ENCODE measurements at places on chromosomes 1 and 21.

DNA sequence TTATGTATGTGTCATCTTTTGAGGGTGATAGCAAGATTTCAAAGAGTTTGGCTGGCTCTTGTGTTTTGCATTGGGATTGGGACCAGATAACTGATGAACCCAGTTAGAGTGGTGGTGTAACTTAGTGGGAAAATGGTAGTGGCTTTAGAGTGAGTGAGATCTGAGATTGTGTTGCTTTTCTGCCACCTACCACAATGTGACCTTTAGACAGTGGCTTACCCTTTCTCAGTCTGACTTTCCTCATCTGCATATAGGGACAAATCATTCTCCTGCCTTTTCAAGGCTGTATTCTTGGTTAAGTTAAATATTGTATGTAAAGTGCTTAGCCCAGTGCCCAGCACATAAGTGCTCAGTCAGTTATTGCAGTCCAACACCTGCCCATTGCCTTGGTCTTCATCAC, 31.3 kb downstream of the CENPF start:
- no peak for DNase-seq

DNA sequence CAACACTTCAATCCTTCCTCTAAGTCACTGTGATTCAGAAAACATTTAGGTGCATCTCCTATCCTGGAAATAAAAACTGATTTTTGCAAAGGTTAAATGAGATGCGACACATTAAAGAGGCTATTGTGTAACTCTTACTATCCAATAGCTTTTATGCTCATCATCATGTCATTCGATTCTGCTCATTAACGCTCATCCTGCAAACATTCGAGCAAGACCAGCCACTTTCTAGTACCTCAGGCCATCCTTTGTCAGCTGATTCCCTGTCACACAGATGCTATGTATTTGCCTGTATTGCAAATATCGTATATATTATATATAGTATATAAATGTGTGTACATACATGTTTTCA, 131.6 kb downstream of the TLR5 start:
- no peak for DNase-seq

DNA sequence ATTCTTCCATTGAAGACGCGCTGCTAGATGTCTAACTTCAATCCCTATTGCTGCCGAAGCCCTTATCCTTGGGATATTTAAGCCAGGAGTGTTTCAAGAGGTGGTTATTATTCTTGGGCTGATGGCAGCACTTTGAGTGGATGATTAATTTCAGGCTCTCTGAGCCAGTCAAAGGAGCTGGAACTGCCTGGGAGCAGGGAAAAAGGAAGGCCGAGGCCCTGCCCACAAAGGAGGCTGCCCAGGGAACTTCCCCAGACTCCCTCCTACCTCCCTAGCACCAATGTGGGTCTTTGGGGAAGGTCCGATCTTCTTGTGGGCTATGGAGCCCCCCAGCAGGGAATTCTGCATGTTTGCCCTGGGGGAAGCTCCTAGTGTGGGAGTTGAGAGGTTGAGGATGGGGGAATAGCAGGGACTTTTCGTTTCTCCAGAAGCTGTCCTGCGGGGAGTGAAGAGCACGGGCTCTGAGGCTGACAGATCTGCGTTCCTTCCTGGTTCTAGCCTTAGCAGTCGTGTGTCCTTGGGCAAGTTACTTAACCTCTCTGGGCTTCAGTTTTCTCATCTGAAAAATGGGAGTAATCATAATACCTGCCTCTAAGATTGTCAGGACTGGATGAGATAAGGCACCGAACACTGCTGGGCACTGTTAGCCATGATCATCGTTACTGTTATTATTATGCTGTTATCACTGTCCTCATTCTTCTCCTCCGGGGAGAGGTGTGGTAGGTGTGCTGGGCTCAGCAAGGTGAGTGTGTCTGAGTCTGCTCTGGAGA, 6.3 kb downstream of the KCNQ4 start:
- DNase-seq = no peak

DNA sequence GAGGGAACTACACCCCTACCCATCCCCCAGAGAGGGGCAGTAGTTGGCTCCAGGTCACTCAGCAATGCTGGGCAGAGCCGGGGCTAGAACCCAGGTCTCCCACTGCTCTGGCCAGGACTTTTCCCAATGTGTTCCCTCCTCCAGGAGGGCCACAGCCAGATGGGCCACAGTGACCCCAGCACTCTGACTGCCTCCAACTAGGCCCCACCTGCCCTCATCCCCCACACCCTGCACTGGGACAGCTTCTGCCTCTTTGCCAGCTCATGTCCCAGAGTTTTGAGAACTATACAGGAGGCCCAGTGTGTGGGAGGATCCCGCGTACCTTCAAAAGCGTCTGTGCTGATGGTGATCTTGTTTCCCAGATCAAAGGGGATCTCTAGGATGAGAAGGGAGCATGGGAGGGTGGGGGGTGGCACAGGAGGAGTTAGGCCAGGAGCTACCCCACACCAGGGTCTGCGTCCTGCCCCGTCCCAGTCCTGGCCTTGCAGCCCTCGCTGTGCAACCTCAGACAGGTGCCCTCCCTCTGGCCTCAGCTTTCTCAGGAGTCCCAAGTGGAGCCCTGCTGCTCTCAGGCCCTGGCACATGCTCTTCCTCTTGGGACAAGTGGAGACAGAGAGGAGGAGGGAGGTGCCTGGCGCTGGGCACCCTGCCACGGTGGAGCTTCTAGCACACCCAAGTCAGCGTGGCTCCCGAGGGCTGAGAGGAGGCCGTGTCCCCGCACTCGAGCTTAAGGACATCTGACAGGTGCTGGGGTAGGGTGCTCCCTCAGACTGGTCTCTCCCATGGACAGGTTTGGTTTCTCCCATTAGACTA, 22.0 kb downstream of the MYOM3 start:
- DNase-seq = no peak

GRCh38 chr21:26087223-26087918, 83.2 kb downstream of the APP start:
- DNase-seq = peak; percentile 28

Data from NCI-H1105 (cell line).